ENCODE measurements at places on chromosomes 1 and 21.

DNA sequence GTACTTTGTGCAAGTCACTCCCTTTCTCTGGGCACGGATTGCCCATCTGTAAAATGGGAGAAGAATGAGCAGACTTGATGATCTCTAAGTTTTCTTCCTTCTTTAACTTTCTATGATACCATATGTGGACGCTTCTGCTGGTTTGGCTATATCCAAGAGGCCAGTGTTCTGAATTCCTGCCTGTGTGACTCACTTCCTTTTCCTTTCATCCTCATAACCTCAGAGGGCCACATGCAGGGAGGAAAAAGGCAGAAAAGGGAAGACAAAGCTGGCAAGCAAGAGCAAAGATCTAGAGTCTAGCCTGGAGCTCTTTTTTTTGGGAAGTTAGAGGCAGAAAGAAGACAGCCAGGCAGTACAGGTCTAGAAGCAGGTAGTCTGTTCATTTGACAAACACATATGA is 151.2 kb downstream of the OMA1 start:
- DNase-seq, result no peak

- no peak for DNase-seq
Observed at GRCh38 chr1:194477908-194478307, 1291.5 kb upstream of the B3GALT2 start.

DNA sequence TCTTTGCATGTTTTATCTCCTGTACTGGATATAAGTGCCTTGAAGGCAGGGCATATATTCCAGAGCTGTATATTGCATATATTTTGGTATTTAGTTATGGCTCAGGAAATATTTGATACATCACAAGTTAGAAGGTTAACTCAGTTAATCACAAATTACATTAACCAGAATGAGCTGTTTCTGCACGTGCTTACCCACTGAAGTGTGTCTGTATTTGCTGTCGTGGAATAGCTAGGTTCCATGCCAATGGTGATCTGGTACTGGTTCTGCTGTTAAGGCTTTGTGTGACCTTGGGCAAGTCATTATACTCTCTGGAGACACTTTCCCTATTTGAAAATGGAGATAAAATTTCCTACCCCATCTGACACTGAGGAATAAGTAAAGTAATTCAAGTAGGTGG is 50.7 kb downstream of the OSBPL9 start:
- DNase-seq, result no peak

- no peak for DNase-seq
Observed at GRCh38 chr1:206013026-206013795, 10.0 kb upstream of the RAB7B start.

DNA sequence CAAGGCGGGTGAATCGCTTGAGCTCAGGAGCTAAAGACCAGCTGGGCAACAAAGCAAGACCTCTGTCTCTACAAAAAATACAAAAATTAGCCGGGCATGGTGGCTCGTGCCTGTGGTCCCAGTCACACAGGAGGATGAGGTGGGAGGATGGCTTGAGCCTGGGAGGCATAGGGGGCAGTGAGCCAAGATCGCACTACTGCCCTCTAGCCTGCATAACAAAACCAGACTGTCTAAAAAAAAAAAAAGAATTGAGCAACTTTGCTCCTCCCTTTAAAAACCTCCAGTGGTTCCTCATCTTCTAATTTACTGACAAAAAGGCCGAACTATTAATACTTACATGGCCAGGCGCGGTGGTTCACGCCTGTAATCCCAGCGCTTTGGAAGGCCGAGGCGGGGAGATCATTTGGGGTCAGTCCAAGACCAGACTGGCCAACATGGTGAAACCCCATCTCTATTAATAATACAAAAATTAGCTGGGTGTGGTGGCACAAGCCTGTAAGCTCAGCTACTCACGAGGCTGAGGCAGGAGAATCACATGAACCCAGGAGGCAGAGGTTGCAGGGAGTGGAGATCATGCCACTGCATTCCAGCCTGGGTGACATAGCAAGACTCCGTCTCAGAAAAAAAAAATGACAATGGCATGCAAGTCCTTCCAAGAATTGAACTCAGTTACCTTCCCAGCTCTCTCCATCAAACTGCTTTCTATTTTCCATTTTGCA is 4.4 kb downstream of the ACBD3 start:
- no peak for DNase-seq

- DNase-seq, result no peak
Observed at GRCh38 chr21:36910581-36911307, 55.7 kb downstream of the HLCS start.

DNA sequence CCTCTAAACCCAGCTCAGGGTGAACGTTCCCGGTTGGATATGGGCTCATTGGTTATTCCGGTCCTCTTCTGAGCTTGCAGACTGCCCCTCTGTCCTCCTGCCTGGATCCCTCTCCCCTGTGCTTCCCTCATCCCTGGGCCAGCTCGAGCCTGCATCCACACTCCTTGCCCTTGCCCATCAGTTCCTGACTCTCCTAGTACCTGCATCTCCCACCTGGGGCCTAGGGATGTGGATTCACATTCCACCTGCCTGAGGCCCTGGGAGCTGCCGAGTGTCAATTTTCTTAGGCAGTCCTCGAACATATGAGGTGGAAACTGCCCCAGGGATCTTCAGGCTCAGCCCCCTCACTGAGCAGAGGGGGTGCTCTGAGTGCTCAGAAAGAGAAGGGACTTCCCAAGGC is 252.2 kb downstream of the GRIK3 start:
- no peak for DNase-seq

Measured in stimulated activated CD8-positive, alpha-beta memory T cell treated with anti-CD3 and anti-CD28 coated beads, Interleukin-15, amount 100 ng/mL, for 24 hours (primary cell).